DMS 273 treated with DMSO at 0.1 percent for 48 hours (cell line): ENCODE measurements at places on chromosomes 6 and 20.

DNA sequence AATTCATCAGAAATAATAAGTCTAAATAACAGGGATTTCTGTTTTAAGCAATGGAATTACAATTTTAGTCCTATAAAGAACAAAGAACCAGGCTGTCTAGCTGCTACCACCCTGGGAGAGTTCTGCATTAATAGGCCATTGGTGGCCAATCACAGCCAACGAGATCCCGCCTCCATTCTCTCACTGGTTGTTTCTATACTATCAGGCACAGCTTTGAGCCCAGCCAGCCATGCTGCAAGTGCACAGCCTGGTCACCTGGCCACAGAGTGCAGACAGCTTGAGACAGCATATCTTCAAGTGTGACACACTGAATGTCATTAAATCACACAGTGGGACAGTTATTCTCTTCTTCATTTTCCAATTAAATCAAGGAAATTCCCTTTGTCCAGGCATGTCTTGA is 16.1 kb upstream of the RAB22A start:
- DNase-seq, result no peak

DNA sequence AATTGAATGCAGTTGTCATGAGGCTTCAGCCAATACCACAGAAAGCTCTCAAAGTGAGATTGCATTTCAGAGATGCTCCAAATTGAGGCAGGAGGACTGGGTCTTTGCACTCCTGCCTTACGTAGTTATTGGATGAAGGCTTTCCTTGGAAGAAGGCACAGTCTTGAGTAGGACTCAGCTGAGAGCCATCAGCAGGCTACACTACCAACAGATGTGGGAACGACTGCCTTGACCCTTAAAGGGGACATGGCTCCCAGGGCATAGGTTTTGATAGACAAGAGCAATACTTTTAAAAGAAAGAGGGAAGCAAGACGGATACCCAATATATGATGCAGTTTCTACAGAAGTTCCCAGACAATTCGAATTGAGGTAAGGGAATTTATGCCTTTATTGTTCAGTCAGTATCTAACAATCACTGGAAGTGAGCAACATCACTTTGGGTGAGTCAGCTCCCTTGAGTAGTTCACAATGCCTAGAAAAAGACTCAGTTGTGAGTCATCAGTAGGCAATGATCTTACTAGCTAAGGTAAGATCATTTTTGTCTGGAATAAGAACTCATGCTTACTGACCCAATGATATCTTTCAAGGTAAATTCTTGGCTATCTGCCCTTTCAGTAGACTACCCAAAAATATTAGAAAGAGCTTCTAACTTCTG is 390.8 kb downstream of the GJA1 start:
- no peak for DNase-seq

DNA sequence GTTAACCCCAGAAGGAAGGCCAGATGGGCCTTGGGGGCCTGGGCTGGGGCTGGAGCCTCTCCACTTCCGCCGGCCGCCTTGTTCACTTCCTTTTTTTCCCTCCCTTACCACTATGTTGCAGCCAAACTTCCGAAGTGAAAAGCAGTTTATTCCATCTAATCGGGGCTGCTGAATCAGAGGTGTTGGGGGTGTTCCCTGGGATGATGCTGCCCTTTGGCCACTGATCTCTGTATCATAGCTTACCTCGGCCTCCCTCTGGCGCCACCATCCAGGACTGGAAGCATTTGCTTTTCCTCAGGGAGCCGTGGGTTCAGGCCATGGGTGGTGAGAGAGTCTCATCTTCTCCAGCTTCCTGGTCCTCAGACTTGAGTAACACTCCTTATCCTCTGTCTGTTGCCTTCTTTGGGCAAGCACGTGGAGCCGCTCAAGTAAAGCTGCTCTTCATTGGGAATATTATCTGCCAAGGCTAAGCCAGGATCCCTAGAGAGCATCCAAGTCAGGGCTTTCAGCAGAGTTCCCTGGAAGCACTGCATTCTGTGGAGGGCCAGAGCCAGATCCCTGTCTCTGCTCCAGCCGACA is 39.6 kb downstream of the SLX4IP start:
- DNase-seq, result no peak

DNA sequence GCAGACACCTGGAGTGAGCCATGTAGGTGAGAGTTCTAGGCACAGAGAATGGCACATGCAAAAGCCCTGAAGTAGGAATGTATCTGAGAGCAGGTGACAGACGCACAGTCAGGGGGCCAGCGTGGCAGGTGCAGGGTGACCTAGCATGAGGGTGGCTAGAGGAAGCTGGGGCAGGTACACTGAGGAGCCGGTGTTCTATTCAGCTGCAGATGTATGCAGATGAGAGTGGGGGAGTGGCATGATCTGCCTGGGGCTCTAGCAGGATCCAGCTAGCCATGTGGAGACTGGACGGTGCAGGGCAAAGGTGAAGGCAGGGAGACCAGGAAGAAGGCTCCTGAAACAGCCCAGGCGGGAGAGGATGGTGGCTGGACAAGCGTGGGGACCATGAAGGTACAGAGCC is 10.7 kb downstream of the PEDS1 start:
- no peak for DNase-seq

DNA sequence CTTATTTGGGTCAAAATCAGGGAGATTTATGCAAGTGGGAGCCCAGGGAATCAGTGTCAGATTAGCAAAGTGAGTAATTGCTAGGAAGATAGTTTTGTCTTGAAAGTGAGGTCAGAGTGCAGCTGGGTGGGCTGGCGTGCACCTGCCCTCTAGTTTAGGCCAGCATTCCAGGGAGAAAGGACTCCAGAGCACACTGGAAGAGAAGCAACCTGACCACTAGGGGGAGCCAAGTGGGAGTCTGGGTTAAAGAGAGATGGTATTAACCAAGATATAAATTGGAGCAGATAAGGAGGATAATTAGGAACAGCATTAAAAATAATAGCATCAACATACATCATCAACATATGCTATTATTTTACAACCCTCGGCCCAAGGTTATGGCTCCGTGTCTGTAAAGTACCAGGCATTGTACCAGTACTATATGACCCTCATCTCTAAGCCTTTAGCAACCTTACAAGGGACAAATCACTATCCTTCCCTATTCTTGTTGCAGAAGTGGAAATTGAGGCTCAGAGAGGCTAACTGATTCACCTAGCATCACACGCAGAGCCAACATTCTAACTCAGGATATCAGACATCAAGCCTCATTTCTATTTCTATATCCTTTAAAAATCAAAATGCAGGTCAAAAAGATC is 57.8 kb downstream of the SLC2A10 start:
- peak; percentile 14 for DNase-seq

GRCh38 chr20:8299921-8300320 is 167.9 kb downstream of the PLCB1 start:
- DNase-seq, result no peak

GRCh38 chr6:170101281-170102035 is 189.4 kb downstream of the DLL1 start:
- DNase-seq, result no peak

DNA sequence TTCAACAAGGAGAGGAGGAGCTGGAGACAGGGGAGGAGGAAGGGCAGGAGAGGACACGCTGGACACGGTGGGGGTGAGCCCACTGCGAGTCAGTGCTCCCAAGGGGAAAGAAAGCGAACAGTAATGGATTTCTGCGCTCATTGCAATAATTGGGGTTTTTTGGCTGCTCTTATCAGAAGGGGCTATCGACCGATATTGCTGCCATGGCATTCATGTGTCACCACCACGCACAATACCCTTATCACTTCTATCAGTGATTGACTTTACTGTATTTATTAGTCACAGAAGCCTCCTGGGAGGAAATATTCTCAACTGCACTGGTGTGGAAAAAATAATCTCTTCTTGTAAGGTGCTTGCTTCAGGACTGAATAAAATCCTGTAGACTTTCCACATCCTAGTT is 55.8 kb downstream of the CEP43 start:
- no peak for DNase-seq

DNA sequence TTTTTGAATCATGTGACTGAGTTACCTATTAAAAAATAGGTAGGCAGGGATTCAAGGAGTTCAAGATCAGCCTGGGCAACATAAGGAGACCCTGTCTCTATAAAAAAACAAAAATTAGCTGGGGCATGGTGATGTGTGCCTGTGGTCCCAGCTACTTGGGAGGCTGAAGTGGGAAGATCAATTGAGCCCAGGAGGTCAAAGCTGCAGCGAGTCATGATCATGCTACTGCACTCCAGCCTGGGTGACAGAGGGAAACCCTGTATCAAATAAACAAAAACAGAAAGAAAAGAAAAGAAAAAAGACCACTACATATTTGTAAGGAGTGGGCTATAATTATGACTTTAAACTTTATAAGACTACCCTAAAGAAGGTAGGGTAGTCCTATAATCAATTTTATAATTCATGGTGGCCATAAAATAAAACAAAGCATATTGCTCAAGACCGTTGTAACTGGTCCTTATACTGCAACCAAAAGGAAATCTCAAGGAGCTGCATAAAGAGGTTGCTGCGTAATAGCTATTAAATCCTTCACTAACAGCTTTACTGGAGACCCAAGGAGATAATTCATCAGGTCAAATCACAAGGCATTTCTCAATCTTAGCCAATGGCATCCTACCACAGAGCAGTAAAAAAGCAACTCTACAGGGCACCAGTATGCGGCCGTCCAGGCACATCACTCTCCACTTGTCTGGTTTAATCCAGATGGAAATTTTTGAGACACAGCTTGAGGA is 13.5 kb downstream of the PIGU start:
- no peak for DNase-seq

GRCh38 chr20:10902576-10903282 is 228.9 kb upstream of the JAG1 start:
- no peak for DNase-seq

GRCh38 chr6:132227904-132228303 is 173.4 kb downstream of the MOXD1 start:
- no peak for DNase-seq

DNA sequence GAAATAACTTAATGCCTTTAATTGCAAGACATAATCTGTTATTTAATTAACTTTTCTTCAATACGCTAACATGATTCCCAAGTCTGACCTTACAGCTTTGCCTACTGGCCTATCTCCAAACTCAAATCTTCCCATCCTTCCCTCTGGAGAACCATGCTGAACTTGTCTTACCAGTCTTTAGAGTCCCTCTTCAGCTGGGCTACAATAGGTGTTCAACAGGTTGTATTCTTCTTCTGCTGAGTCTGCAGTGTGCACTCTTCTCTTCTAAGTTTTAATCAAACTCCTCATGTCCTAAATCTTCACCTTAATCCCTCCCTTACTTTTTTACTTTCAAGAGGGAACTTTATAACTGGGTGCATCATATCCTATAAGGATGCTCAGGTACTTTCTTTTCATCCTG is 75.5 kb upstream of the TINAG start:
- no peak for DNase-seq

- no peak for DNase-seq
Measured at GRCh38 chr6:97064578-97064977, 140.1 kb downstream of the KLHL32 start.

DNA sequence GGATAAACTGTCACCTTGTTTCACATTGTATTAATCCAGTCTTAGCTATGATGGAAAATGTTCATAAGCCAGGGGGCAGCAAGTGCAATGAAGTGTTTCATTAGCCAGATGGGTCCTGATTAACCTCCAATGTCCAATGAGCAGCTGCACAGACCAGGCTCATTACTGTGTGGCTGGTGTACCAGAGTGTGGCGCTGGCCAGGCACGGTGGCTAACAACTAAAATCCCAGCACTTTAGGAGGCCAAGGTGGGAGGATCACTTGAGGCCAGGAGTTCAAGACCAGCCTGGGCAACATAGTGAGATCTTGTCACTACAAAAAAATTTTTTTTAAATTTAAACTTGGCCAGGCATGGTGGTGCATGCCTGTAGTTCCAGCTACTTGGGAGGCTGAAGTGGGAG is 201.7 kb upstream of the FOXQ1 start:
- peak; percentile 20 for DNase-seq

DNA sequence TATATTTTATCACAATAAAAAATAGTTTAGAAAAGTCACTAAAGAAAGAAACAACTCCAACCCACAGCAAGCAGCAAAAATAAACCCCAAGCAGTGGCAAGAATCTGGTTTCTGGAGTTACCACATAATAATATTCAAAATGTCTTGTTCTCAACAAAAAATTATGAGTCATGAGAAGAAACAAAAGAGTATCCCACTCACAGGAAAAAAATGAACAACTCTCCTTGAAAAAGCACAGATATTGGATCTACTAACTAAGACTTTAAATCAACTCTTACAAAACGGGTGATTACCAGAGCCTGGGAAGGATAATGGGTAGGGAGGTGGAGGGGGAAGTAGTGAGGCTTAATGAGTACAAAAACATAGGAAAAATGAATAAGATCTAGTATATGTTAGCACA is 425.6 kb downstream of the PLCB1 start:
- no peak for DNase-seq

DNA sequence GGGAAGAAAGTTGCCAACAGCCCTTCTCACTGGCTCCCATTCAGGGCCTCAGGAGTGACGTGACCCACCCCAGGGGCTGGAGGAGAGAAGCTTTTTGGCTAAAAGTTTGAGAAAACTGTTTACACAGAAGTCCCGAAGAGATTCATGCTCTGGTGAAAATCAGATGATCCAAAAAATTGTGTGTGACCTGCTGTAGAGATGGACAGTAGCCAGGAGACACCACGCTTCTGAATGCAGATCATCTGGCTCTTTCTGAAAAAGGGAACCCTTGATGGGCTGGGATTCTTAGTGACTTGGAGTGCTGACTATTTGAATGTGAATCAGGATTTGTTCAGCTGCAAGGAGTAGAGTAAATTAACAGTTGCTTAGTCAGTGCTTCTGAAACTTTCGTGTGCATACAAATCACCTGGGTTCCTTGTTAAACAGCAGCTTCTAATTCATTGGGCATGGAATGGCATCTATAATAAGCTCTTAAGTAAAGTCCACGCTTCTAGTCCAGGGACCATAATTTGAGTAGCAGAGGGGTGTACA is 265.1 kb downstream of the PREX1 start:
- no peak for DNase-seq

GRCh38 chr6:9252799-9253198 is 817.5 kb upstream of the SLC35B3 start:
- peak; percentile 74 for DNase-seq

DNA sequence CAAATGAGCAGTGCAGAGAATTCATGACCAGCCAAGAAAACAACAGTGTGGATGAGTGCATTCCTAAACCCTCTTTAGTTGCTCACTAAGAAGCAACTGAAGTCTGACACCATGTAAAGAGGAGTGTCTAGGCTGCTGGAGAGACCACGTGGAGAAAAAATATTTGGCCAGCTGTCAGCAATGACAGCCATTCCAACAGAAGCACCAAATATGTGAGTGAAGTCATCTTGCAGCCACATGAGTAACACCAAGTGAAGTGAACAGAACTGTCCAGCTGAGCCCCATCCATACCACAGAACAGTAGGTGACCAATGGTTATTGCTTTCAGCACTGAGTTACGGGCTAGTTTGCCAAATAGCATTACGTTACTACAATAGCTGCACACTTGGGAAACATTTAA is 89.4 kb downstream of the TBXT start:
- no peak for DNase-seq

DNA sequence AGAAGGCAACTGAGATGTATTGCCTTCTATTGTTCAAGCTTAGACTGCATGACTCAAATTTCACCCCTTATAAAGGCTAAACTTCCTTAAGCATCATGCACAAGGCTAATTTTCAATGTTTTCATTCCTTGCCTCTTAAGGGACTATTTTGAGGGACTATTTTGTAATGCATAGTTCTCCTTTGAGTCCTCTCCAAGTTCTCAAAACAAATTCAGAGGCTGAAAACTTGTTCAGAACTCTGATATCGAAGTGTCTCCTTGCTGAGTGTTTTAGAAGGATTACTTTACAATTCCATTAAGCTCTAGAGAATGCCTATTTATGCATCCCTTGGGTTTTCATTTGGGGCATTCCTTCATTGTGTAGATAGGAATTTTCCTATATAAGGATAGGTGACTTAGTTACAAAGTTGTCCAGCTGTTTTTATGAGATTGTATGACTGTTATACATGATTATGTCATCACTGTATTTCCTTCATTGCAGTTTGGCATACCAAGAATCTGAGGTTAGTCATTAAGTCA is 41.7 kb downstream of the COL19A1 start:
- DNase-seq, result no peak
